Activated CD8-positive, alpha-beta memory T cell treated with anti-CD3 and anti-CD28 coated beads for 1 hour (primary cell): ENCODE measurements at places on chromosomes 11 and 22.

DNA sequence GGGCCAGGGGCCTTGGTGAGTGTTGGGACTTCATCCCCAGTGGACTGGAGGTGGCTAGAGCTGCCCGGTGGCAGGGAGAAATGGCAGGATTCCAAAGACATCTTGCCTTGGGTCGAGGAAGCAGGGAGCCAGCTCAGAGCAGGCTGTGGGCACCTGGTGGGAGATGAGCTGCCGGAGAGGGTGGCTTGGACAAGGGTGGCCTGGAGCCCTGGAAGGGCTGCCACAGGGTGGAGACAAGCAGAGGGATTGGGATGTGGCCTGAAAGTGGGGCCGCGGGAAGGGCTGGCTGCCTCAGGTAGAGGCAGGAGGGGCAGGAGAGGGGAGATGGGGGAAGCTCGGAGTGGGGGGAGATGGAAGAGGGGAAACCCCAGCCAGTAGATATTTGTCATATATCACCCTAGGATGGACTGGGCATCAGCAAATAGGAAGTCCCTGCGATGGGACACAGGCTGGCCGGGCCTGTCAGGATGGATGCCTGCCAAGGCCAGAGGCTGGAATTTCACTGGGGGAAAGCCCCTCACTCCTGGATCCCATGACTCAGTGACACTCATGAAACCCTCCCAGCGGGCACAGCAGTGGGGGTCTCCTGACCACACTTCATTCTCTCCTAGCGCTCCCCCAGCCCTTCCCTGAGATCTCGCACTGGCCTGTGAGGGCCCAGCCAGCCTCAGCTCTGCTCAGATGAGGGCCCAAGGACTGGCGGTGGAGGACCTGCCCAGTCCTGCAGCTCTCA is 72.0 kb upstream of the SHISAL1 start:
- DNase-seq: no peak

DNA sequence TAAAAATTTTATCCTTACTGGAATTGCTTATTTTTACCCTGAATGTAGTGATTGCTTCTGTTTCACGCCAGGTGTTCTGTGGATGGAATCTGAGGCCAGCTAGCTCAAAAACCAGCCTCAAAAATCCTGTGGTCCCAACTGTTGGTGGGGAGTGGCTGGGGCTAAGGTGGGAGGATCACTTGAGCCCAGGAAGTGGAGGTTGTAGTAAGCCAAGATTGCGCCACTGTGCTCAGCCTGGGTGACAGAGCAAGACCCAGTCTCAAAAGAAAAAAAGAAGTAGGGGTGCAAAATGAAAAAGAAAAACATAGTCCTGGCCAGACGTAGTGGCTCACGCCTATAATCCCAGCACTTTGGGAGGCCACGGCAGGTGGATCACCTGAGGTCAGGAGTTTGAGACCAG is 27.0 kb upstream of the SLC5A1 start:
- DNase-seq: no peak

DNA sequence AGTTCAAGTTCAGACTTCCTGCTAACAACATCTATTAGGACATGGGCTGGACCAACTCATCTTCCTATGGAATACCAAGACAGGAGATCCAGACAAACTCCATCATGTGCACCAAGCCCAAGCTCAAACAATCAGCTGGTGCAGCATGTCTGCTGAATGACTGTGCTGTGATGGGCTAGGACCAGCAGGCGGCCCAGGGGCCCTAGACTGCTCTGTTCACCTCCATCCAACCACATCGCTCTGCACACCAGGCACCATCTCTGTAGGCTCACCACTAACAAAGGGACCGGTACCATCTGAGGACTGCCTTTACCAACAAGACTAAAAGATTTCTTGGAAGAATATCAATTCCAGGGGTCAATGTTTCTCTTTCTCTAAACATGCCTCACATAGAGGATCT is 10.3 kb downstream of the BRD1 start:
- no peak for DNase-seq

GRCh38 chr11:57269571-57270021 is 32.5 kb upstream of the APLNR start:
- DNase-seq: no peak

DNA sequence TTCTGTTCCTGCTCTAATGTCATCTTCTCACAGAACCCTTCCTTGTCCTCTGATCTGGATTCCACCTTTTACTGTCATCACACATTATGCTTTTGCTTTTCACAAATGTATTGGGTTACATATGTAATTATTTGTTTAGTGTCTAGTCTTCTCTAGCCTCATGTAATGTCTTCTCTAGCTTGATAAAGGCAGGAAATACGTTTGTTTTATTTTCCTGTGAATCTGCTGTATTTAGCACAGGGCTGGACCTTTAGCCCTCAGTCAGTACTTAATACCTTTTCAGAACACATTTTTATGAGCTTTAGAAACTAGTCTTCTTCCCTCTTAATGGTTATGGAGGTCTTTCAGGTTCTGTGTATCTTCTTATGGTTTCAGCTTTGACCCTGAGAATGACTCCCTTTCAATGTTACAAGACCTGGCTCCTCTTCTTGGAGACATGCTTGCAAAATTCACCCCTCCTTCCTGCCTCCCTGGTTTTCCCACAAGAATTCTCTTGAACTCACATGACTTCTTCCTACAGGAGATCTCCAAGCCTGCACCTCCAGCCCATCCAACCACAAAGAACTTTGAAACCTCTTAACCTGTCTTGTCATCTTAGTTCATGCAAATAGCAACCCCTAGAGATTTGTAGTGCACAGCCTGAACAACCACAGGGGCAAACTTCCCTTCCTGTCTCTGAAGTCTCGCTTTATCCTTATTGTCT is 132.7 kb upstream of the DDI1 start:
- no peak for DNase-seq
